Left ventricle myocardium superior (tissue), 1 donor: ENCODE measurements at places on chromosomes 11 and 22. TPM values are rescaled to one million over a fixed set of nuclear protein-coding genes. Genes with fewer than 3 reads are reported as not detected.

The SCN3B gene
- total RNA-seq: 1.7 TPM

The ANGPTL5 gene
- 0.77 TPM for total RNA-seq

The CBLIF gene
- total RNA-seq: not detected

The CALCA gene
- not detected for total RNA-seq

The XKR3 gene
- not detected for total RNA-seq

The CD3G gene
- total RNA-seq: 0.27 TPM

The TMPRSS4 gene
- not detected for total RNA-seq

The MTNR1B gene
- not detected for total RNA-seq

The HEPHL1 gene
- total RNA-seq: not detected

The SAA2 gene
- 2.8 TPM for total RNA-seq

The RFPL1 gene
- not detected for total RNA-seq

The PLAAT5 gene
- total RNA-seq: 1.5 TPM

The AIFM3 gene
- total RNA-seq: 0.52 TPM

The APOL5 gene
- total RNA-seq: not detected

The OR5AK2 gene
- not detected for total RNA-seq

The TMEM179B gene
- 16.9 TPM for total RNA-seq

DNA sequence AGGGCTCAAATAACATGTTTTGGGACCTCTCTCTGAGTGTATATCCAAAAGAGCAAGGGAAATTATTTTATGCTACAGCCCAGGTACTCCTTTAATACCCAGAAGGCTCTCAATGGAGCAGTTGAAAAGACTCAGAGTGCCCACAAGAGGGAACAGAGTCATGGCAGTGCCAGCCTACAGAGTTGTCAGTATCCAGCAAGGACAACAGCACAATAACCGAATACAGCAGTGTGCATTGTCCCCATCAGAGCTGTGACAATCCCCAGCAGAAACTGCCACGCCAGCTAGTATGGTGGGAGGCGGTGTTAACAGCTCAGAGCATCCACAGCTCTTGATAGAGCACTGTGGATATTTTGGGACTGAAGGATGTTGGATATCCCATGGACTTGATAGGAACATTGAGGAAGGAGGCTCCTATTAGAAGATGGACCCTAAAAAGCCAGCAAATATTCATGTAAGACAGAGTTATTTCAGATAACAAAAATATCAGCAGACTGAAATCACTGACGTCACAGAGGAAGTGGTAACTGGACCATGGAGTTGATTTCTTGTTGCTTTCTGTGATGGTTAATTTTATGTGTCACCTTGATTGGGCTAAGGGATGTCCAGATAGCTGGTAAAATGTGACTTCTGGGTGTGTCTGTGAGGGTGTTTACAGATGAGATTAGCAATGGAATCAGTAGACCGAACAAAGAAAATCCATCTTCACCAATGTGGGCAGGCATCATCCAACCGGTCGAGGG lies 17.7 kb upstream of the PAFAH1B2 start:
- no peak for DNase-seq

- DNase-seq: no peak
These were observed 88.8 kb downstream of the PDHX start for GRCh38 chr11:35005141-35005780.

DNA sequence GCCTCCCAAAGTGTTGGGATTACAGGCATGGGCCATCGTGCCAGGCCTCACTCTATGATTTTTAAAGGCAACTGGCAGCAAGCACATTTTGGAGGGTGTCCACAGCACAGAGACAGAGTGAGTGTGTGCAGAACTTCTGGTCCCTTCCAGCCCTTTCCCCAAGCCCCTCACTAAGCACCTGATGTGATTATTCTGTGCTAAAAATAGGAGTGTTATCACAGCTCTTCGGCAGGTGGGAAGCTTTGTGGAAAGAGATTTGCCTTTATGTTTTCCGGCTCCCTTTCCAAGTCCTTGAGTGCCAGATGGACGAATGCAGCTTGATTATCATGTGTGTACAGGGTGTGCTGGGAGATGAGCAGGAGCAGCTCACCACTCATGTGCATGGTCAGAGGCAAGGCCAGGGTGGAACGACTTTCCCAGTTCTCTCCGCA lies 310.8 kb downstream of the DDX10 start:
- DNase-seq: peak; percentile 70

GRCh38 chr11:30017445-30017895 lies 640 bp upstream of the KCNA4 start:
- DNase-seq: no peak

DNA sequence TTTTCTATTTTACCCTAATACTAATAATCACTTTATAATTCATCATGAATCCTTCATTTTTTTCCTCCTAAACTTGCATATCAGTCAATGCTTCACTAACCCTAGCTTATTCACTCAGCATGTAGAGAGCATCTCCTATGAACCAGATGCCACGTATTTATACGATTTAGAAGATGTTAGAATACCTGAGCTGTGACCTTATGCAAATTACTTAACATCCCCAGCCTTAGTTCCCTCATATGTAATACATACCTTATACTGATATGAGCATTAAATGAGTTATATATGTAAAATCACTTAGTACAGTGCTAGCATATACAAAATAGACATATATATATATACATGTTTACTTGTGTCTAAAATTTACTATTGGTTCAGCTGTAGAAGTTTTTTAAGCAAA lies 9.0 kb downstream of the FAM76B start:
- no peak for DNase-seq

DNA sequence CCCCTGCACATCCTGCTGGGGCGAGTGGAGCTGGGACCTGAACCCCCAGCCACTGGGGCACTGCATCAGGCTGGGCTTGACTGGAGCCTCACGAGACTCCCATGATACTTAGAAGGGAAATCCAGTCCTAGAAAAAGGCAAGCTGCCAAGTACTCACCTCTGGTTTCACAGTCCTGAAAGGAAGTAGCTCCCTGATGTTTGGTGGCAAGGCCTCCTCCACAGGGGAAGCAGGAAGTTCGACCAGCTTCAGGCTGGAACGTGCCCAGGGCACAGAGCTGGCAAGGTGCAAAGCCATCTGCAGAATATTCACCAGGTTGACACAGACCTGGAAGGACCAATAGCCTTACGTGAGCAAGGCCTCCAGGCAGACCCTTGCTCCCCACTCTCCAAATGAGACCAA lies 26.8 kb upstream of the NRIP3 start:
- no peak for DNase-seq

DNA sequence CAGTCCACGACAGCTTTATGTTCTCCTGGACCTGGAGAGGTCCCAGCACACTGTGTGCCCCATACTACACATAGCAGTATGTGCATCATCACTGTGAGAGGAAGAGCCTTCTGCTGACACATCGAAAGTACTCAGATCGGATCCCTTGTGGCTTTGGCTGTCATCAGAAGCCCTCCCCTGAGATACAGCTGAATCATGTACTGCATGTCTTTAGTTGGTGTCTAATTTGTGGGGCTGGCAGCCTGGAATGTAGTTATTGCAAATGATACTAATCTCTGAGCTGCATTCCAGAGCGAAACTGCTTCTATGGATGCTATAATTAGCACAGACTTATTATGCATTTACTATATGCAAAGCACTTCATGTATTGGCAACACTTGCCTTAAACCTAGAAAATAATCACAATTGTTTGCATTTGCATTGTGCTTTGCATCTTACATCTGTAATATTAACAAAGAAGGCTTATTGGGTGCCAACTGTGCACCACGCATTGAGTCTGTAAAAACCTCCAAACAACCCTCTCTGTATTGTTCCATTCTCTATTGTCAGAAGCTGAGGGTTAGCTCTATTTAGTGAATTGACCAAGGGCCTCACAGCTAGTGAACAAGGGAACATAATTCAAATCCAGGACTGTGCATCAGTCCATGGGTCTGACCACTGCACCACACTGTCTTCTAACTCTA lies 89.2 kb upstream of the CRTAM start:
- no peak for DNase-seq

GRCh38 chr22:48135592-48135991 lies 1373.1 kb downstream of the TBC1D22A start:
- DNase-seq: no peak

DNA sequence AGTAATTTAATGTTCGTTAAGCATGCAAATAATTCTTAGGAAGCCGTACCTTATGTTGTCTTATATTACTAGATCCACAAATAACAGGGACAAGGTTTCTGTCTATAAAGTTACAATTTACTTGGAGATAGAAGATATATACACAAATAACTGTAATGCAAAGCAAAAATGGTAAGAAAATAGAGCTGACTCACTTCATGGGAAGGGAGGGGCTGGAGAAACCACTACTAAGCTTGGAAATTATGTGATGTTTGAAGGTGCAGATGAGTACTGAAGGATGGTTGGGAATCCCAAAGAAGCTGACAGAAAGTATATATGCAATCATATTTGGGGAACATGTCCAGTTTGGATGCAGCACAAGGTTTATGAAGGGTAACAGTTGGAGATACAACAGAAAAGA lies 4.0 kb downstream of the NPAT start:
- DNase-seq: no peak

DNA sequence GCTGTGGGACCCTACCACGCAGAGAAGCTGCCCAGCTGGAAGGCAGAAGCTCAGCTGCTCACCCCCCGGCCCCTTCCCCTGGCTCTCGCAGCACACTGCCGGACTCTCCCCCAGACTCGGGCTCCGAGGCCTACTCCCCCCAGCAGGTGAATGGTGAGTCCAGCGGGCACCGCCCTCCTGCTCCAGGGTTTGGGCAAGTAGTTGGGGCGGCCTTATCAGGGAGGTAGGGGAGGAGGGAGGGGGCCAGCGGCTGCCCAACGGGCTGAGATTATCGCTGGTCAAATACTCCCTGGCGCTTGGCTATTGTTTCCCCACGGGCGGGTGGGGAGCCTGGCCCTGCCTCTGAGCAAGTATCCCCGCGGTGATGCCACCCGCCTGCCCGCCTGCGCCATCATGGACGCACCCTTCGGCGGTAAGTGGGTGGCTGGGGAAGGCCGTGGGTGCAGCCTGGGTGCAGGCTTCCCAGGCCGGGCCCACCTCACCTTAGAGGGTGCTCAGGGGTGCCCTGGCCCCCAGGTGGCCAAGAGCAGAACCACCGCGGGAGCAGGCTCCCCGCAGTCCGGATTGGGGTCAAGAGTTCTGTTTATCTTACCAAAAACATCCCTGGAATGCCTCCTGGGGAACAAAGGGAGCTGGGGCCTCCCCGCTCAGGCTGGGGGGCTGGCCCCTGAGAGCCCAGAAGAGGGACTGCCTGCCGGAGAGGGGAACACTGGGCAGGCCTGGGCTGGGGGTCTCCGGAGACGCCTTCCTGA lies 16.9 kb downstream of the MYRF start:
- no peak for DNase-seq

DNA sequence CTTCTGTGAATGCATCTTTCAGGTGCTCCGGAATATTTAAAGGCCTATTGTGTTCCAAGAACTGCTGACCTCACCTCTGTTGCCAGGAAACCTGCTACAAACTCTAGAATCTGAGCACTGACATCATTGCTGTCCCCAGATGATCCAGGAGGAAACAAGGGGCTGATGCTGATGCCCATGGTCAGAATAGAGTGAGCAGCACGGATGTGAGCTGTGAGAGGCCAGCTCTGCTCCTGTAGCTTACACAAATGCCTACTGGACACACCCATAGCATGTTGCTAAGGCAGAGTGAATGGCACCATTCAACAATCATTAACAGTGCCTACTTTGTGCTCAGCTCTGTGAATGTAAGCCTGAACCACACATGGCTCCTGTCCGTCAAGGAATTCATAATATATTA lies 276.7 kb upstream of the API5 start:
- DNase-seq: peak; percentile 8

DNA sequence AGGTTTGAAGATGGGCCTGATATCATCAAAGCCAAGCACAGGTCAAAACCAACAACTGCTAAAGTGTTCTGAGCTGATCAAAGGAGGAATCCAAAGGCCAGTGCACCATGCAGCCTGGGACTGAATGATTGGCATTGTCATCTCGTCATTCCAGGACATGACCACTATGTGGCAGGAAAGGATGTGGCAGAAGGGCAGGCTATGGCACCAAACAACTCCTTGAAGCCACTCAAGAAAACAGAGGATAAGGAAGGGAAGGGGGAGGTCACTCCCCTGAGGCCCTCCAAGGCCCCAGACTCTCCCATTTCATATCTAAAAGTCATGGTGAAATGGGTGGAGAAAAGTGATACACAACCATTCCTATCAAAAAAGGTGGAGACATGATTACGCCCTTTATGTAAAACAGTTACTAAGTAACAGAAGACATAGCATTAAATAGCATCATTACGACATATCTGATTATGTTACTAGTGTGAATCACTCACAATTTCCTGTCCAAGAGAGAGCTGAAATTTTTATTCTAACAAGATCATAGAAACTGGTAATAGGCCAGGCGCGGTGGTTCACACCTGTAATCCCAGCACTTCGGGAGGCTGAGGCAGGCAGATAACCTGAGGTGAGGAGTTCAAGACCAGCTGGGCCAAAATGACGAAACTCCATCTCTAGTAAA lies 49.3 kb downstream of the AHNAK start:
- peak; percentile 27 for DNase-seq

- no peak for DNase-seq
These were observed 6.7 kb downstream of the IL18 start for GRCh38 chr11:112156956-112157766.

GRCh38 chr11:46686886-46687795 lies 13.3 kb downstream of the ARHGAP1 start:
- no peak for DNase-seq

- DNase-seq: no peak
These were observed 977.0 kb upstream of the CHORDC1 start for GRCh38 chr11:91199866-91200265.

GRCh38 chr22:38941488-38941987 lies 15.9 kb upstream of the APOBEC3A start:
- DNase-seq: no peak

- no peak for DNase-seq
These were observed 47.2 kb downstream of the CHRDL2 start for GRCh38 chr11:74683941-74684481.

DNA sequence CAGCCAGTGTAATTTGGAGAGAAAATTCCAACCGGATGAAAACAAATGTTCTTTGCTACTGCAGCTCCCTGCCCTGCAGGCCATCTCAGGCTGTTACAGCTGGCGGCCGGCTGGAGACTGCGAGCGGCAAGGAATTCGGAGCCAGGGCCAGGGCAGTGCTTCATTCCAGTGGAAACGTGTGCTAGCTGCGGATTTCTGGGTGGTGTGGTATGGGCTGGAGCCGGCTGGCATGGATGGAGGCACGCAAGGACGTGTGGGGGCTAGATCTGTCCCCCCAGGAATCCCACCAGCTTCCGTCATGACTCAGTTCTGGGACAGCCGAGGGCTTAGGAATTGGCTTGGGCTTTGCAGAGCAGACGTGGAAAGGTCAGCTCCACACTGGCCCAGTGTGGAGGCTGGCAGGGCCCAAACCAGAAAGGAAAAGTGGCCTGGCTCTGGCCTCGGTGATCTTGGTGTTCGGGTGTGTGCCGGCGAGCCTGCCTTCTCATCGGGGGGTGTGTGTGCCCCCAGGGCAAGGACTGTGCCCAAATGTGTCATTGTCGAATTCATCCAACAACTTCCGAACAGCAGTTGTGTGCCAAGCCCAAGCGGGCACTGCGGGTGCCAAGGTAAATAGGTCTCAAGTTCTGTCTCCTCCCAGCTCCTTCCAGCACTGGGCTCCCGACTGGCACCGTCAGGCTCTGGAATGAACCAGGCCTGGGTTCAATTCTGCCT lies 48.1 kb upstream of the SHISAL1 start:
- peak; percentile 78 for DNase-seq

- DNase-seq: no peak
These were observed 26.6 kb upstream of the CPT1A start for GRCh38 chr11:68868221-68868835.

GRCh38 chr22:47432683-47433082 lies 670.2 kb downstream of the TBC1D22A start:
- DNase-seq: no peak
